Anterior cingulate cortex (tissue), 58 donors: ENCODE measurements at places on chromosomes 5 and 9.
A peak's percentile ranks its signal among the peaks of the same experiment; 100 is the strongest.

GRCh38 chr5:78546276-78546996 lies 102.1 kb downstream of the LHFPL2 start:
- DNase-seq: no peak

DNA sequence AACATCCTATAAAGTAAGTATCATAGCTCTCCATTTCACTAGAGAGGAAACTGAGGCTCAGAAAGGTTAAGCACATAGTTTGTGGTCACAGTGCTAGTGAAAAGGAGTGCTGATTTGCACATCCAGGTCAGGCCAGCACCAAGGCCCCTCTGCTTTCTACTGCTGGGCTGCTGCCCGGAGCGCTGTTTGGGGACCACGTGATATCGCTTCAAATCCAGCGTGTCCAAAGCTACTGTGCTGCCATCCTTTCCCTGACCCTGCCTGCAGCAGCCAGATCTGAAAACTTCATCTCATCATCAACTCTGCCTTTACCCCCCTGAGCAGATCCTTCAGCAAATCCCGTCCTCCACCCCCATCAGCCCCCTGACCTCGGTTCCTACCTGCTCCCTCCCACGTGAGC lies 40.7 kb upstream of the AKNA start:
- peak; percentile 20 for DNase-seq

DNA sequence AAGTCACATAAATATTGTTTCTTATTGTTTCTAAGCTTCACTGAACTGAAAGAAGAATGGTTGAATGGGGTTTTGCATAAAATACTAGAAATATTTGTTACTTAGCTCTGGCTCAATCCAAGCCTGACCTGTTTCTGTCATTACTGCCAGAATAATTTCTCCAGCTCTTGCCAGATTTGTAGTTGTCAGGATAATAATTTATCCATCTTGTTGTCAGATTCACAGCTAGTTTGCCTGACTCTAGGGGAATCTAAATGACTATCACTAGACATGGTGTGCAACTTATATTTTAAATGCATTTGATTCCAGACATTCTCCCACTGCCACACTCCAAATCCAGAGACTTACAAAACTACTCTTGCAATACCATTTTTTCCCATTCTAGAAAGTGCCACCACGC lies 422.7 kb downstream of the ZSWIM6 start:
- DNase-seq: no peak

GRCh38 chr5:8508231-8508630 lies 639.3 kb downstream of the MTRR start:
- DNase-seq: no peak

DNA sequence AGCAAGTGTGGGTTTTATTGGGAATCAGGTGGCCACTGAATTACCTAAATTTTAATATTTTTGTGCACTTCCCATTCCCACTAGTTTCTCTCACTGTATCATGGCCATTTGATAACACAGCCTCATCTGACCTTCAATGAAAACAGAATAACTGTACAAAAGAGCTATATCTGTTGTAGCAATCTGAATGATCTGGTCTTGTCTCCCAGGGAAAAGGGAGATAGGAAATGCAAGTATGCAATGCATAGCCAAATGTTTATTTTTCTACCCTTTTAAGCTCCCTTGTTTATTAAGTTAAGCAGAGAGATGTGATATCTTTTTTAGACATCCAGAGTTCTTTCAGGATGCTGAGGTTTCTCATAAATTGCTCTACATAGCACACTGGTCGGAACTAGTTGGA lies 288.3 kb upstream of the CLINT1 start:
- DNase-seq: no peak

DNA sequence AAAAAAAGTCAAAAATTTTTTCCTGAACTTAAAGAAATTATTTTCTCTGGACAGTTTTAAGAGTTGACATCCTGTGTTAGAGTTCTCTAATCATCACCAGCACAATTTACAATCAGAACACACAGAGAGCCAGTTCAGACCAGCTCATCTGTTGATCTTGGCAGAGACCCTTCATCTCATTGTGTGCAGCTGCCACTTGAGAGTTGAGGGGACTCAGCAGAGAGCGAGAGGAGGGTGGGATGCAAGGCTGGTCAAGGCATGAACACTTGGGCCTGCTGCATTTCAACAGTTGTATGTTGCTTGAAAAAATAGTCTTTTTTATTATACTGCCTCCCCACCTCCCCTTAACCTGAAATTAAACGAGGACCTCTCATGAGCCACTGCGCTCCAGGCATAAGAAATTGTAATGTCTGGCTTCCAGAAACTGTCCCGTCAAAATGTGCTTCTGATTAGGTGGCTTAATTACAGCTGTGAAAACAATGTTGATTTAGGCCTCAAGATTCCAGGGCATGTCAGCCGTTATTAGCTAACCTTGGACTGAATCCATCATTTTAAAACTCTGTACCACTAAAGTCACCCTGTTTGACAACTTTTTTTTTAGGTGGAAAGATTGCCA lies 383.6 kb downstream of the CCDC171 start:
- no peak for DNase-seq

DNA sequence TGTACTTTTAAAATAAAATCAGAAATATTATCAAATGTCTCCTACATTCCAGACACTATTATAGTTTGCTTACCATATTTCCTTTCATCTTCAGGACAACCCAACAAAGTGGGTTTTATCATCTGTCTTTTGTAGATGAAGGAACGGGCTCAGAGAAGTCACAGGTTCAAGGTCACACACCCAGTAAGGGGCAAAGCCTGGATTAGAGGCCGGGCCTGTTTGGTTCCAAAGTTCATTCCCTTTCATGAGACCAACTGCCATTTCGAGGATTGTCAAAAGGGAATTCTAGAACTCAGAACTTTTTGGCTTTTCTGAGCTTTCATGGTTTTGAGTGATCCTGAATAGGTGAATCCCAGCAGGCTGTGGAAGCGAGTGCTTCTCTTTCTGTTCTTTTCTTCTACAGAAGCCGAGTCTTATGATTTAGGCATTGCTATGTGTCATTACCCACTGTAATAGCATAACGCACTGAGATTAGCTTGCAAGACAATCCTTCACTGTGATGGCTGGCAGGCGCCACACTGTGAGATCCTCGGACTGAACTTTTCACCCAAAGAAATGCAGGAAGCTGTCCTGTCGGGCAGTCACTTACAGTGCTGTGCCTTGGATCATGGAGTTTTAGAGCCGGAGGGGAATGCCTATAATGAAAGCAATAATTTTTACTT lies 43.8 kb upstream of the ANKH start:
- no peak for DNase-seq

DNA sequence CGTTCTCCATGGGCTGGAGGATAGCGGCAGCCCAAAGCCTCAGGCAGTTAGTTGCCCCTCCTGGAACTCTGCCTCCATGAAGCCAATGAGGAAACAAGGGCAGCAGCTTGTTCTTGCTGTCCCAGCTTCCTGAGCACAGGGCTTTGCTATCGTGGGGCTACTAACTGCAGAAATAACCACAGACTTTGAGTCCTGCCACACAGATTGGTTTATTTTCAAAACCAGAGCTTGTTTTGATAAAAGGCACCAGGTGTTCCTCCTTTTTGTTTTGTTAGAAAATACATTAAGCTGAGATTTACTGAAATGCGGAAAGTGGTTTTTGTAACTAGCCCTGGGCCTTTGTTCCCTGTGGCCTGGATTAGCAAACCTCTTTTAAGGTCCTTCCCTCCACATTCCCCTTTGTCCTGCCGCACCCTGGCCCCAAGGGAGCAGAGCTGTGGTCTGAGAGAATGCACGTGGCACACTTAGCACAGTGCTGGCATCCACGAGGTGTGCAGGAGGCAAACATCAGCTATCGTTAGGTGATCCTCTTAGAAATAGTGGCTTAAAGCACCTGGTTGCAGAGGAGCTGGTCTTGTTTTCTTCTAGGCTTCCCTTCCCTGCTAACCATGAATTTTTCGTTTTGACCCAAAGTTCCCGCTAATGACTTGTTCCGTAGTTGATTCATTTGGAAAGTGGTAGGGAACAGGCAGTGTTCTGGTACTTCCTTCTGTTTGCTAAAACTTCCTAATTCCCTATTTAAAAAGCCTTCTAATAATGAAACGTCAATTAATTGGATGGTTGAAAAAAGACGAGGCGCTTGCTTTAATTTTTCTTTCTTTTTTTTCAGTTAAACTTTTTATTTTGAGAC lies 21.5 kb downstream of the MVB12B start:
- DNase-seq: no peak

GRCh38 chr9:25224309-25224708 lies 453.9 kb downstream of the TUSC1 start:
- DNase-seq: no peak

GRCh38 chr5:146745931-146746577 lies 132.5 kb downstream of the PPP2R2B start:
- DNase-seq: no peak

DNA sequence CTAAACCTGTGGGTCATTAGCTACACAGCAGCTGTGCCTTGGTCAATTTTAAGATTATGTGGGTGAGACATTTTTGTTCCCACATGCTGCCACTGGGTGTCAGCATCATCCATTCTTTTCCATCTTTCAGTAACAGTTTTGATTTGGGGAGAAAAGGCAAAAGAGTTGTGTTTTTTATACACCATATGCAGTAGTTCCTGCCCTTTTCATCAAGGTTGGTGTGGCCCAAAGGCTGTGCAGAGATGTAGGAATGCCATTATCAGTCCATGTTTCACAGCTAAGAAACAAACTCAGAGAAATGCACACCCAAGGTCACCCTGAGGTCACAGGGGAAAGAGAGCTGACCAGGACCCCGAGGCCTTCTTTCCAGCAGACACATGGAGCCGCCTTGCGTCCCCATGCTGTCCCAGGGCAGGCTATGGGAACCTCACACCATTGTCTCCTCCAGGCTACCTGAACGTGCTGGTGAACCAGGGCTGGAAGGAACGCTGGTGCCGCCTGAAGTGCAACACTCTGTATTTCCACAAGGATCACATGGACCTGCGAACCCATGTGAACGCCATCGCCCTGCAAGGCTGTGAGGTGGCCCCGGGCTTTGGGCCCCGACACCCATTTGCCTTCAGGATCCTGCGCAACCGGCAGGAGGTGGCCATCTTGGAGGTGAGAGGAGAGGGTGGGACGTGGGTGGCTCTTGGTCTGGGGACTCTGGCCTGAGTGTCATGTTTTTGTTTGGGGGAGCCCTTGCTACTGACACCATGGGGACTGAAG lies 27.8 kb upstream of the GRPEL2 start:
- no peak for DNase-seq

- no peak for DNase-seq
These were observed 458.5 kb downstream of the RAB3C start for GRCh38 chr5:59041355-59041754.

DNA sequence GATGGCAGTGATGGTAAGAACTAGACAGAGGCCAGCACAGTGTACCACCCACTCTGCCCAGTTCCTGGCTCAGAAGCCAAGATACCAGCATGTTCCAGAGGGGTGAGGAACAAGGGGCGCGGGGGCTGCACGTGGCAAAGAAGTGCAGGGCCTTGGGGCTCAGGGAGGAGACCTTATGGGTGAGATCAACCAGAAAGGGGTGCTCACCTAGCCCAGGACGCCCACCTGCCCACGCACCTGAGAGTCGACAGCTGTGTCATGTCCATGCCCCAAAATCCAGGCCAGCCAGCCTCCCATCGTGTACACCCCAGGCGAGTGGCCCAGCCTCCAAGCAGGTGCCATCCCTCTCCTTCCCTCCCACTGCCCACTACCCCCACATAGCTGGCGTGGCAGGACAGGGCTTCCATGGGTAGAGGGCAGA lies 34.9 kb downstream of the BICD2 start:
- no peak for DNase-seq

- no peak for DNase-seq
These were observed 22.5 kb upstream of the SHB start for GRCh38 chr9:38091310-38092199.

DNA sequence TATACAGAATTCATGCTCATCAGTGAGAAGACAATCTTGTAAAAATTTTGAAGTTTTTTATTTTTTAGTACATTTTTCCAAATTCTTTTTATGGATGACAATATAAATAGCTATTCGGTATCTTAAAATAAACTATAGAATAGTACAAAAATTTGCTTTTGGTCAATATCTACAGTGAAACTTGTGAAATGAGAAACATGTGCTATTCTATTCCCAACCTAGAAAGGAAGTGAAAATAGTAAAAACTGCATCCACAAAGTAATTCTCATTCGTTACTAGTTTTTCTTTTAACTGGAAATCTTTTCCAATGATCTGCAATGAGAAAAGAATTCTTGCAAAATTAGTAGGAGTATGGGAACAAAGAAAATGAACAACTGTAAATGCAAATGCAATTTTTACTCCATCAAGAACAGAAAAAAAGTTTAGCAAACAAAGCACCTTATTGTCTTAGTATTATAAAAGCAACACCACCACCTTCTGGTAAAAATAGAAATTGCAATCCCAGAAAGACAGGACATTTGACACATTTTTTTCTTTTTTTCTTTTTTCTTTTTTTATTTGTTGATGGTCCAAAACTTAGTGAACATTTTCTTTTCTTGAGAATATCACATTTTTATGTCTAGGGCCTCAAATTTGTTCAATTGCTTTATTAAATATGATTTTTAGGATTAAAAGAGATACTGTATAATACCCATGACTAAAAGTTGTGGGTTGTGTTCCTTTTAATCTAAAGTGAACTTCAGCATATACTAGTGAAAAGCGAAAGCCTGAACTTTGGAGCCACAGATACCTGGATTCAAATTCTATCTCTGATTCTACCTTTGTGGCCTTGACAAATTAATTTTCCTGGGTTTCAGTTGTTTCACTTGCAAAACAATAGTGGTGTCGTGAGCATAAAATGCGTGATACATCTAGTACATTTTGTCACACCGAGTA lies 72.3 kb downstream of the SLCO4C1 start:
- no peak for DNase-seq

- DNase-seq: no peak
These were observed 100.0 kb downstream of the LPAR1 start for GRCh38 chr9:110938242-110938641.

- no peak for DNase-seq
These were observed 79.4 kb upstream of the DIRAS2 start for GRCh38 chr9:90722071-90722470.
